CD4-positive, alpha-beta T cell treated with Interleukin-6 for 4 hours (primary cell): ENCODE measurements at places on chromosomes 12 and 14.
A peak's percentile ranks its signal among the peaks of the same experiment; 100 is the strongest.

DNA sequence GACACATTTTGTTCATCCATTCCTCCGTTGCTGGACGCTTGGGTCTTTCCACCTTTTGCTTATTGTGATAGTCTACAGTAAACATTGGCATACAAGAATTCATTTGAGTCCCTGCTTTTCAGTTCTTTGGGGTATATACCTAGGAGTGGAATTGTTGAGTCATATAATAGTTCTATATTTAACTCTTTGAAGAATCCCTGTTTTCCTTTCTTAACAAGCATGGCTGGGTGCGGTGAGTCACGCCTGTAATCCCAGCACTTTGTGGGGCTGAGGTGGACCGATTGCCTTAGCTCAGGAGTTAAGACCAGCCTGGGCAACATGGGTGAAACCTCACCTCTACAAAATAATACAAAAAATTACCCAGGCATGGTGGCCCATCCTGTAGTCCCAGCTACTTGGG is 75.4 kb downstream of the CCDC92 start:
- no peak for DNase-seq

DNA sequence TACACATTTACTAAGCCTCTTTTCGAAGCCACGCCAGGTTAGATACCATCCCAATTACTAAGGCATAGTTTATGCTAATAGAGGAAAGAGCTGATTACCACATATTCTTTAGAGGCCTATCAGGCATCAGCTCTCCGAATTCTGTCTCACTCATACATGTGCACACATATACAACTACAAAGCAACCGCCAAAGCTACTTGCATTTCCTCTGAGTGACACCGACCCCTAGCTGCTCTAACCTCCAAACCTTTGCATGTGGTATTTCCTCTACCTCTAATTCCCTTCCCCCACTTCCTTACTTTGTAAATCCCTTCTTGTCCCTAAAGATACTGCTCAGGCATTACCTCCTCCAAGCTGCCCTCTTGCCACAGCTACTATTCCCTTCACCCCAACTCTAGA is 107.2 kb downstream of the DUSP6 start:
- peak; percentile 50 for DNase-seq

- DNase-seq: no peak
These were observed 93.6 kb upstream of the CNOT2 start for GRCh38 chr12:70149665-70150064.

- DNase-seq: peak; percentile 34
These were observed 3.0 kb downstream of the ARG2 start for GRCh38 chr14:67622675-67623074.

DNA sequence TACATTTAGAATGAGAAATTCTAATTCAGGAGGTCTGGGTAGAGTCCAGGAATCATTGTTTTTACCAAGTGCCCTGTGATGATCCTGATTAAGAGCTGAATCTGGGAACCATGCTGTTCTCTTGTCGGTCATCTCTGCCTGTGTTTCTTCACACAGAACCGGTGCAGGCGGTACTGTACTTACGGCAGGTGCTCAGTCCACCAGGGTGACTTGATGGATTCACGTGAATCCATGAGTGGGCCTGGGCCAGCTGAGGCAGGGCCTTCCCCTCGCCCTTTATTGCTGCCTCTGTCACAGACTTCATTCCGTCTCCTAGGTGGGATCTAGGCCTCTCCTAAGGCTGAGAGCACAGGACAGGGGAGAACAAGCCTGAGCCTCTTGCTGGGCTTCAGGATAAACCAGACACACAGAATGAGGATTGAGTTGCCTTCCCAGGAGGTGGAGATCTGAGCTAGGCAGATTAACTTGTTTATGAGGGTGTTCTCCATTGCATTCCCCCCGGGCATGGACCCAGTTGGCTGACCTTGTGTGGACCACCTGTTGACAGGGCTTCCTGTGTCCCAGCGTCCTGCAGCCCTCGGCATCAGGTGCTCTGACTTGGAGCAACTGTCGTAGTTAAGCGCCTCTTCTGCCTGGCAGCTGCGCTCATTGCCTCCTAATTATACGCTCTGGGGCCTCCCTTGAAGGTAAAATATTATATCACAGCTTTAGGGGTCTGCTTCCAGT is 42.1 kb downstream of the B4GALNT3 start:
- no peak for DNase-seq

DNA sequence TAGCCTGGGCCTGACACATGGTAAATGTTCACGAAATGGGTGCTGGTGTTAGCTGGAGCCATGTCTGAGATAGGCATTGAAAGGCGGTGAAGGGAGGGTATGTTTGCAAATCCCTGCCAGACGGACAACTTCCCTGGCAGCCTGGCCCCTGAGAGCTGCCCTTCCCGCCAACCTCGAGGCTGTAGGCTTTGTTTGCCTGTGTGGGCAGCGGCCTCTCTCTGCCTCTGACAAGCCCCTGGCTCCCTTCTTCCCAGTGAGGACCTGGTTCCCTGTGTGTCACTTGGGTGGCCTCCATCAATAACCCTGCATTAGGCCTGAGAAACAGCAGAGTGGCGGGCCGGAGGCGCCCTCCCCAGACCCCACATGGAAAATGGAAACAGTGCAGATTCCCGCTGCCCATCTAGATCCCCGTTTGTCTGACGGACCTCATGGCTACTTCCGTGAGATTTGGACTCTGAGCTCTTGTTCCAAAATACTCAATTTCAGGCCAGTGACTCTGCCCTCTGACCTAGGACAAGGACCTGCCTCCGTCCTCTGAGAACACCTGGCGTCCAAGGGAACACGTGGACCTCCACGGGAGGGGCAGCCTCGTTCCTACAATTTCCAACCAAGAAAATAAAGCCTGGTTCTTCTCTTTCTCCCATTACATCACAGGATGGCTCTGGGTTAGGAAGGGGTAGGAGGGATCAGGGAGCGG is 325.5 kb downstream of the DPF3 start:
- DNase-seq: no peak

DNA sequence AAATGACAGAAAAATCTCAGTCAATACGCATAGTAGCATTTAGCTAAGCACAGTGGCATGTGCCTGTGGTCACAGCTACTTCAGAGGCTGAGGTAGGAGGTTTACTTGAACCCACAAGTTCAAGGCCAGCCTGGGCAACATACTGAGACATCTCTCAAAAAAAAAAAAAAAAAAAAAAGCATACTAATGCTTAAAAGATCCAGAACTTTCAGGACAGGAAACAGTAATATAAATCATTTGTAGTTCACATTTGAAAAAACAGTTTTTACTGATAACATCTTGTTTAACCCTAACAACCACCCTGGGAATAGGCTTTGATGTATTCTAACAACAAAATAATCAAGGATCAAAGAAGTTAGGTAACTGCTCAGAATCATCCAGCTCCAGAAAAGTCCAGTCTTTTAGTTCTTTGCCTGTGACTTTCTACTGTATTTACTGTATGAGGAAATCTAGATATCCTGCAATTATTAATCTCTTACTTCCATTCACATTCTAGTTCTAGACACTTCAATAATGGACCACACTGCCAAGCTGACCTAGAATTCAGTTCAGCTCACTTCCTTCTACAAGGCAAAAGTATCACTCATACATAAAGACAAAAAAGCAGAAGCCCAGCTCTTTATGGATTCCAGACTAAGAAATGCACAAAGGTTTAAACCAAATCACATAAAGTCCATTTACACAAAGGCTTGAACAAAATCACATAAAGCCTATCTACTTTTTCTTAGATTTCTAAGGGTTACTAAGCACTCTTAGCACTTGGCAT is 28.5 kb downstream of the PAWR start:
- DNase-seq: no peak

- no peak for DNase-seq
These were observed 452.0 kb downstream of the PRKD1 start for GRCh38 chr14:29475641-29476040.
